GM23338 (cell line): ENCODE measurements at places on chromosomes 4 and X. TPM values are rescaled to one million over a fixed set of nuclear protein-coding genes. Genes with fewer than 3 reads are reported as not detected.
A peak's percentile ranks its signal among the peaks of the same experiment; 100 is the strongest.

- peak; percentile 27 for DNase-seq
Measured at GRCh38 chr4:88335092-88335665, 43.5 kb upstream of the HERC6 start.

- DNase-seq, result peak; percentile 12
Measured at GRCh38 chr4:84028340-84028739, 470.8 kb downstream of the NKX6-1 start.

DNA sequence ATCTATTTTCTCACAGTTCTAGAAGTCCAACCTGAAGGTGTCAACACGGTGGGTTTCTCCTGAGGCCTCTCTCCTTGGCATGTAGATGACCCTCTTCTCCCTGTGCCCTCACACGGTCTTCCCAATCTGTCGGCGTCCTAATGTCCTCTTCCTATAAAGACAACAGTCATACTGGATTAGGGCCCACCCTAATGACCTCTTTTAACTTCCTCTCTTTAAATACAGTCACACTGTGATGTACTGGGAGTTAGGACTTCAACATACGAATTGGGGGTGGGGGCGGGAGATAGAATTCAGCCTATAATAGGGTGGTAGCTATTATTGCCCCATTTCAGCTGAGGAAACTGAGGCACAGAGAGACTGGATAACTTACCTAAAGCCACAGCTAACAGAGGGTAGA, 70.2 kb downstream of the SMIM20 start:
- DNase-seq, result no peak

DNA sequence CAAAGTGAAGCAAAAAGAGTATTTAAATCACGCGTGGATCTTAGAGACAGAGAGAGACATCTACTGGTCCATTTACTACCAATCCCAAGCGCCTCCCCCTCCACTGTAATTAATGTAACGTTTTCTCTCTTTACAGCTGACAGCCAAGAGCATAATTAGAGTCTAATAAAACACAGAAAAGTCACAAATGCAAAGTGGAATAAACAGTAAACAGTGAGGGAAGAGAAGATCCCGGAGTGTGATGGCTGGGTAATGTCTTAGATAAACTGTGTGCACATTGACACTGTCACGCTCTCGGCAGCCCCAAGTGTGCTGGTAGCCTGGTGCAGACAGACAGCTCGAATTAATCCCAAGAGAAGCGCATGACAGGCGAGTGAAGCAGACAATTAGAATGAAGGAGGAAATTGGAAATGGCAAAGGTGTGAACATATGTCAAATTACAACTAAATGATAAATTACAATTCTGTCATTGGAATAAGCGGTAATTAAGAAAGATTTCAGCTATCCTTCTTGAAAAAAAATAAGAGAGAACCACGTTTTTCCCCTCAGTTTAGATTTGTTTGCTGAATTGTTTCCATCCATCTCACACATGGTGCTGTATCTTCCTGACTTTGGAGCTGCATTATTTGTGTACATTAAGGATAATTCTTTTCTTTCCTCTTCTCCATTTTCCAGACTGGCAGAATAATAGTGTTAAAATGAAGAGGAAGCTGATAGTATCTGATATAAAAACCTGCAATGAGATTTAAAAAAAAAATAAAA, 100.1 kb downstream of the CXXC4 start:
- DNase-seq, result peak; percentile 26

- DNase-seq, result no peak
Measured at GRCh38 chrX:24298191-24298590, 15.7 kb downstream of the SUPT20HL2 start.

- no peak for DNase-seq
Measured at GRCh38 chrX:32480019-32480418, 731.3 kb downstream of the DMD start.

Gene RRH
- not detected in 2 replicates for total RNA-seq

GRCh38 chr4:110367156-110367555, 108.8 kb upstream of the ENPEP start:
- DNase-seq, result no peak

GRCh38 chrX:11913001-11913400, 155.0 kb downstream of the MSL3 start:
- no peak for DNase-seq

GRCh38 chr4:182862921-182863320, 54.3 kb downstream of the DCTD start:
- DNase-seq, result no peak

DNA sequence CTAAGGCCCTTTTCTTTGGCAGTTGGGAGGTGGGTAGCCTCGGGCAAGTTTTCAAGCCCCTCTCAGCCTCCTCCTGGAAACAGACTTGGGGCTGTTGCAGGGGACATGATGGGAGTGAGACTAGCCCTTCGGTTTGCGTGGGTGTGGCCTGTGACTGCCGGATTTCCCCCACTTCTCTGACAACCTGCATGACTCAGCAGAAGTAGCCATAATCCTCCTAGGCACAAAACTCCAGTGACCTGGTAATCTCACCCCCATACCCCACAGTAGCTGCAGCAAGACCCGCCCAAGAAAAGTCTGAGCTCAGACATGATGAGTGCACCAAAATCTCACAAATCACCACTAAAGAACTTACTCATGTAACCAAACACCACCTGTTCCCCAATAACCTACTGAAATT, 433.7 kb upstream of the AMOT start:
- DNase-seq, result no peak

Gene LDB2
- 80.1 and 89.1 TPM in 2 replicates for total RNA-seq

GRCh38 chrX:150161193-150161592, 201.9 kb upstream of the MAMLD1 start:
- DNase-seq, result no peak

DNA sequence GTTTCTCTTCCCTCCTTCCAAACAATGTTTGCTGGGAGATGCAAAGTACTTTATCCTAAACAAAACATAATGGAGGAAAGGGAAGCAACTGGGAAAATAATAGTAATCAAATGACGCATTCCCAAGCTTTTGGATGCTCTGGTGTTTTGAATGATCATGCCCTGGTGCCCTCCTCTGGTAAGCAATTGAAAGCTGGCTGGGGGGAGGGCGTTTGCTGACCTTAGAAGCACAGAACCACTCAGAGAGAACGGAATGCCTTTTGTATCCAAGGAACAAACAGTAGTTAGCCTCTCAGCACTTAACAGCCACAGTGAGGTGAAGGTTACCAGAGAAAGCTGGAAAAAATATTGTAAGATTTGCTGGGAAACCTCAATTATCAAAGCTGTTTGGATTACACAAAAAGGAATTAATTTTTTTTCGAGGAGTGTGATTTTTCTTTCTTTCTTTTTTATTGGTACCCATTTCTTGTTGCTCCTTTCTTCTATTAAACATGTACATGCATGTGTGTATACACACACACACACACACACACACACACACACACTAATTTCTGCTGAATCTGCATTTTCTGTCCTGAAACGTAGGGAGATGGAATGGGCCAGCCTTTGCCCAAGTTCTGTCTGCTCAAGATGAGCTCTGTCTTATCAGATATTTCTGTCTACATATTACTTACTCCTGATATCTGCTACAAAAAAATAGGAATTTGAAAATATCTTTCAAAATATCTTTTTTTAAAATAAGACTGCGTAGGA, 155.8 kb upstream of the IGFBP7 start:
- peak; percentile 79 for DNase-seq

DNA sequence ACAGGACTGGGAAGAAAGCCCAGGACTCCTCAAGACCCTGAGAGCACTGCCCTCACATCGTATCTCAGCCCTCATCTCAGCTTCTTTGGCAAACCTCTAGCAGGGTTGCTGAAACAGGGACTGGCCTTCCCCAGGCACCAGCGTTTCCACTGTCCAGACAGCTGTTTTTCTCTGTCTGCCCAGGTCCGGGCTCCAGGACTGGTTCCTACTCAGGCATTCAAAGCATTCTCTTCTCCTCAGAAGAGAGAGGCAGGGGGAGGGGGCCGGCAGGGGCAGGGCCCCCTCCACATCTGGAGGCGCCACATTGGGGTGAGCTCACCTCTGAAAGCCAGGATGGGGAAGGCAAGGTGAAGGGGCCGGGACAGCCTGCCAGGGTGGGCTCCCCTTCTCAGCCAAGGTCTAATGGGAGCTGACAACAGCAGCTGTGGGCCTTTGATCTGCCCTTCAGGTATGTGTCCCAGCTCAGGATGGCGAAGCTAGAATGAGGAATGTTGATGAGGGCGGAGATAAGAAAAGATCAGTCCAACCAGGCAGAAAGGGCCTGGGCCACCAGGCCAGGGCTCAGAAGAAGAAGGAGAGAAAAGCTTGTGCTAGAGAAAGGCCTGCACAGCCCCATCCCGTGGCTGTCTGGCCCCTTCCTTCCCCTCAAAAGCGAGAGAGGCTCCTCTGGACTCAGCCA, 60.4 kb downstream of the PJA1 start:
- peak; percentile 21 for DNase-seq

DNA sequence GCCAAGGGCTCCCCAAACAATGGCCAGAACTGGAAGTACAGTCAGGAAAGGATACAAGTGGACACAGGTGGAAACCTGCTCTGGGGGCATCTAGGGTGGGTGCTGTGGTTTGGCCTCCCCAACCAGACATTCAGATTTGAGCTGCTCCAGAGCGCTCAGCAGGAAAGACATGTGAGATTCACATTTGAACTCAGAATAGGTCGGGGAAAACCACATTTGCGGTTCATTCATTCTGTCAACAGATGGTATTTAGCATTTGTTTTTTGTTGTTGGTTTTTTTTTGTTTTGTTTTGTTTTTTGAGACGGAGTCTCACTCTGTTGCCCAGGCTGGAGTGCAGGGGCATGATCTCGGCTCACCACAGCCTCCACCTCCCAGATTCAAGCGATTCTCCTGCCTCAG, 44.0 kb downstream of the STEEP1 start:
- no peak for DNase-seq

DNA sequence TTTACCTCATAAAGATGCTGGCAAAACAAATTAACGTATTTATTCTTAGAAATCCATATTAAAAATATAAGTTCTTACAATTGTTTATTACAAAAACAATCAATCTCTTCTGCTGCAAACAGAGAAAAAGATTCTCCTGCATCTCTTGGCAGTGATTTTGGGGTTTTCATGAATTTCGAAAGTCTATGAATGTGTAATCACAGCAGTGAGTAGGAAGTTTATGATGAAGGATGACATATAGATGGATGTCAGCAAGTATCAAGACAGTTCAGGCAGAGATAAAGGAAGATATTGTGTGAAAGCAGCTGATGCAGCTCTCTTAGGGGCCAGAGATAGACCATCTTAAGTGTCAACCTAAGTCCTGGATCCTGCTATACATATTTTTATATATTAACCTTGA, 196.9 kb upstream of the BANK1 start:
- DNase-seq, result no peak

DNA sequence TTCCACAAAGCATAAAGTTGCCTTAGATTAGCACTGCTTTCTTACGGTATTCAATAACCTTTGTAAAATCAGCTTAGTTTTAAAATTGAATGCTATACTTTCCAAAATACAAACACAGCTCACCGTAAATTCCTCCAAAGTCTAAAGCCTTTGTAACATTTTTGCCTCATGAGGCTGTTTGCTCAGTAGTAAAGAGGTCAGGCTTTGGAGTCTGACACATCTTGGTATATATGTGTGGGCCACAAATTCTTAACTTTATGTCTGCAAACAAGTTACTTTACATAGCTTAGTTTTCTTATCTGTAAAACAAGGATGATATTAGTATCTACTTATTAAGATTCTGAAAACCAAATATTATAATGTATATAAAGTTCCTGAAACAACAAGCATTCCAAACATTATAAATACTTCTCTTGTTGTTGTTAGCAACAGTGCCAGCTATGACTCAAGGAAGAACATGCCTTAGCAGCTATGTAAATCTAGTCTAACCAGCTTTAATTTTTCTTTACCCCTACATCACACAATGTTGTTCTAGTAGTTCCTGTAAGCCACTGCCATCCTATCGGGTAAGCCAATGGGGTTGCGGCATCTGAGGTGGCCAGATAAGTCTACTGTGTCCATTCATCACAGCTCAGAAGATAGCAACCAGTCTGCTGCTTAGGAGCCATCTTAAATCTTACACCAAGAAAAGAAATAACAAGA, 709.0 kb downstream of the KLHL13 start:
- no peak for DNase-seq

GRCh38 chr4:77777135-77777807, 41.9 kb downstream of the CNOT6L start:
- DNase-seq, result no peak

- no peak for DNase-seq
Measured at GRCh38 chr4:98963538-98964433, 31.7 kb upstream of the METAP1 start.

Gene VSIG4
- total RNA-seq, result not detected in 2 replicates

DNA sequence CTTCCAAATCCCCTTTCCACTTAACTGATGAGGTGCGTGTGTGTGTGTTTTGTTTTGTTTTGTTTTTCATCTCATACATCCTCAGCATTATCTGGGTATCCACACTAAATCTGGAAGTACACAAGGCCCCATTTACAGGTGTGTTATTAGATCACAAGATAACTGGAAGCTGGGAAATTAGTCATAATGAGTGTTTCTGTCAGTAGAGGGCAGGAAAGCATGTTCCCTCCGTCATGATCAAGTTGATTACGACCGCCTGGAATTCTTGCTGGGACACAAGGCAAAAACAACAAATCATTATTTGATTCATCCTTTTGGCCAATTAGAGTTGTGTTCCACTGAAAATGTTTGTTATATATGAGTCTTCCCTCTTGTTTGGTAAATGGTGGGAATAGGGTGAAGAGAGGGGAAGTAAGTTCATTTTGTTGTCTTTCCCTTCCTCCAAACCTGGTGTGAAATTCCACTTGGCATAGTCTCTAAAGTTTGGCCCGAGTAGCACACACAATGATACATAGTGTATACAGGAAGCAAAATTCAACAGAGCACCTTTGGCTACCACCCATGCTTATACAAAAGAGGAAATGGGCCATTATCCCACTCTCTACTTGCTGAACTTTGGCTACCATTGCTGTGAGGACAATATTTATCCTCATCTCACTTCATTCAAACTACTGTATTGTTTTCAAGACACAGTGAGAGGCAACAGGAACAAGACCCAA, 33.3 kb upstream of the TLL1 start:
- DNase-seq, result no peak

Gene DUSP21
- total RNA-seq, result not detected in 2 replicates

- DNase-seq, result no peak
Measured at GRCh38 chrX:43892336-43892870, 10.2 kb upstream of the MAOB start.

GRCh38 chr4:119337010-119337409, 15.1 kb upstream of the FABP2 start:
- no peak for DNase-seq

GRCh38 chrX:134013524-134013923, 28.1 kb upstream of the GPC3 start:
- DNase-seq, result no peak

GRCh38 chr4:137705171-137705783, 173.0 kb upstream of the PCDH18 start:
- DNase-seq, result no peak

DNA sequence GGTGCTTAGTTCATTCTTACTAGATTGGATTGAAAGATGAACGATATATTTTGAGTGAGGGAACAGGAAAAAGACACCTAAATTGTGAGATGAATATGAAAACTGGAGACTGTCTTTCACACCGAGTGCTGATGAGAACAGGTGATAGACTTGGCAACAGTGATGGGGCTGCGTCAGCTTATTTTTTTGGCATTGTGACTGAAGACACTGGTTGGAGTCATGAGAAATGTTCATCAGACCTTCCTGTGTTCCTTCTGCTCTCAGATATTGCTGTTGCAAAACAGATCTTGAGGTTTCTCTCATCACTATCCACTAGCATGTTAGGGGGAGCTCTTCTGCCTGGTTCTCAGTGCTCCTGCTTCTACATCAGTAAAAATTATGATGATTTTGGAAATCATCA, 124.2 kb upstream of the KCNIP4 start:
- DNase-seq, result no peak
